ENCODE measurements at places on chromosomes 7 and 10. TPM values are rescaled to one million over a fixed set of nuclear protein-coding genes. Genes with fewer than 3 reads are reported as not detected.
A peak's percentile ranks its signal among the peaks of the same experiment; 100 is the strongest.

DNA sequence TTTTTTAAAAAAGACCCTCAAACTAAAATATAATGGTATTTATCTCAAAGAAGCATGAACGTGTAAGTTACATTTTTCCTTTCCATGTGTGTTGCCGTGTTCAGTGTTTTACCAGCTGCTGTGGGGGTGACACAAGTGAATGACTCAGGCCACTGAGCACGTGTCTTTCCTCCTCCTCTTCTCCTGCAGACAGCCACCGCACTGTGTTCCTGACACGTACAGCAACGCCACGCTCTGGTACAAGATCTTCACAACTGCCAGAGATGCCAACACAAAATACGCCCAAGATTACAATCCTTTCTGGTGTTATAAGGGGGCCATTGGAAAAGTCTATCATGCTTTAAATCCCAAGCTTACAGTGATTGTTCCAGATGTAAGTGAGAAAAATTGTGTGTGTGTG, 29.7 kb downstream of the TMEM248 start:
- no peak for ATAC-seq

DNA sequence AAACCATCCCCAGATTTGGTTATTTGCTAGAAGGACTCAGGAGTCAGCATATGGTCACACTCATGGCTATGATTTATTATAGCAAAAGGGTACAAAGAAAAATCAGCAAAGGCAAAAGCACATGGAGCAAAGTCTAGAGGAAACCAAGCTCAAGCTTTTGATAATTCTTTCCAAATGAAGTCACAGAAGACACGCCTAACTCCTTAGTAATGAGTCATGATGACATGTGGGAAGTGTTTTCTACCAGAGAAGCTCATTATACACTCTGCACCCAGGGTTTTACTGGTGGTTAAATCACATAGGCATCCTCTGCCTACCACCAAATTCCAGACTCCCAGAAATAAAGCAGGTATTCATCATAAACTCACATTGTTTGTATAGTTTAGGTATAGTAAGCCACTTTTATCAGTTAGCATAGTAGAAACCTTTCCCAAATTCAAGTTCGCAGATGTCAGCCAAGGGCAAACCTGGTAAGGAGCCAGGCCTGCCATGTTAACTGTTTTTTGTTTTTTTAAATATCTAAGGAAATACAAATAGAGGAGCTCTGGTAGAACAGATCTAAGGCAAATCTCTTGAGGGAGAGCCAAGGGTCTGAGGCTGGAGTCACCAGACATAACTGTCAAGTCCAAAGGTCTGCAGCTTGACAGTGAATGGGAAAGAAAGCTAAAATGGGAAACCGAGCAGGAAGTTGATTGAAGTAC, 15.4 kb upstream of the HIBADH start:
- ATAC-seq, result peak; percentile 78

- no peak for ATAC-seq
Measured at GRCh38 chr10:133158437-133158755, 1.6 kb upstream of the KNDC1 start.

DNA sequence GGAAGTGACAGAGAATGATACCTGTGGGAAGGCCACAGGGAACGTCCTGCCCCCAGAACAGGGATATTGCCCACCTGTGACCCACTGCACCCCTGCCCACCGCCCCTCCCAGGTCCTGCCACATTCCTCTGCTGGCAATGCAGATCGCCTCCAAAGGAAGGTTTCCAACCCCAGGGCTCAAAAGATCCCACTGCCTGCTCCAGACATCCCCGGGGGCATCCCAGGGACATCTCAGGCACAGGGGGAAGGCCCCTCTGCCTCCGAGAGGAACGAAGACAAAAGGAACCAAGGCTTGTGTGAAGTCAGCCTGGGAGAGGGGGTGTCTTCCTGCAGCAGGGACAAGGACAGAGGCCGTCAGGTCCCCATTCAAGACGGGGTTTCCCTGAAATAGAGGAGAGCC, 28.5 kb downstream of the NUDT1 start:
- no peak for ATAC-seq

- ATAC-seq, result no peak
Measured at GRCh38 chr7:58087536-58088190, 637.7 kb downstream of the ZNF716 start.

DNA sequence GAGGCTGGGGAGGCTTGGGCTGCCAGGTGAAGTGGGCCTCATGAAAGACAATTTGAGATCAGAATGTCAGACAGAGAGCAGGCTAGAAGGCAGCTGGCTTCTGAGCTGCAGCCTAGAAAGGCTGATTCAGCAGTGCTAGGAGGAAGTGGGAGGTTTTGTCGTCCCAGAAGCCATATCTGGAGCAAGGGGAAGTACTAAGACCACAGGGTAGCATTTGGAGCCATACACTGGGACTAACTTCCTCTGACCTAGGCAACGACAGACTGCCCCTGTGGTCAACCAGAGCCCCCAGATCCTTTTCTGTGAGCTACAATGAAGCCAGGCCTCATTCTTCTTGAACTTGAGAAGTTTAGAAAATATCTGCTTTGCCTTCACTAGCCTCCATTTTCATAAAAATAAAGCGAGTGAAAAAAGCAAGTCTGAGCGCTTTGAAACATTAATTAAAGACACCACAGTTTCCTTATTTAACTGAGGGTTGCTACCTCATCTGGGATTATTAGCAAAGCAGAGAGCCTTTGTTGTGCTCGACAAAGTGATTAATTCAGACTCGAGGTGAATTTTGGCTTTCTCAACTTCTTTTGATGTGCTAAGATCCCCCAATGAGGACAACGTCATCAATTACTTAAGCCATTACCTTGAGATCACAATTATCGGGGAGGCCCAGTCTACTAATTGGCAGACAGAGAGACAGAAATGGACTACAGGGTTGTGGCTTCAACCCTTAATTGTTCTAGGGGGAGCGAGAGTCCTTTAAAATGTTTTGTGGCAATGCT, 26.6 kb downstream of the TBXAS1 start:
- ATAC-seq, result peak; percentile 40

DNA sequence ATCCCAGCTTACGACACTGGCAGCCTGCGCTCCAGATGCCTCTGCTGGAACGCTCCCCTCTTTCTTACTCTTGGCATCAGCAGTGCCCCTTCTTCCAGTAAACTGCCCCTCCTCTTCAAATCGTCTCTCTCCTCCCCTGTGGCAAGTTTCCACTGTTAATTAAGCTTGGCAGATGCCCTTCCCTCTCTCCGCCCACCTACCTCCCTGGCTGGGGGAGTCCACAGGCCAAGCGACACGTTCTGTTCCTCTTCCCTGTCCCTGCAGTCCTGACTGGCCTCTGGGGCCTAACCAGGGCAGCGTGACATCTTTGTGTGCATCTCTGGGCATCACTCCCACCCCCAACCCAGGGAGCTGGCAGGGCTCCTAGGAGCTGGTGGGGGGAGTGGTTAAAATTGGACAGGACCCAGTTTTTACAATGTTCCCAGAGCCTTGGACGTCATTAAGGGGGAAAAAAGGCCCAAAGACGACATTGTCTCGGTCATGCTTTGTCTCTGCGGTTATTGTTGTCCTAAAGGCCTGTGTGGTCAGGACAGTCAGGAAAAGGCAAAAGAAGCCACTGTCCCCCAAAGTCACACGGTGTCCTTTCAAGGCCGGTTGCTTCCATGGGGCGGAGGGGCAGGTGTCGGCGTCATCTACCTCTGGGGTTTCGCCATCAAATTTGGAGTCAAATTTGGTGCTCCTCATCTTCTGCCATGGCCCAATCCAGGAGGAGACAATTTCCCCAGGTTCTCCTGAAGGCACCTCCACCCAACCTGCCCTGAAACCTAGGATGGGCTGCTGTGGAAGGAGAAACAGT, 54.2 kb downstream of the DLG5 start:
- peak; percentile 77 for ATAC-seq

DNA sequence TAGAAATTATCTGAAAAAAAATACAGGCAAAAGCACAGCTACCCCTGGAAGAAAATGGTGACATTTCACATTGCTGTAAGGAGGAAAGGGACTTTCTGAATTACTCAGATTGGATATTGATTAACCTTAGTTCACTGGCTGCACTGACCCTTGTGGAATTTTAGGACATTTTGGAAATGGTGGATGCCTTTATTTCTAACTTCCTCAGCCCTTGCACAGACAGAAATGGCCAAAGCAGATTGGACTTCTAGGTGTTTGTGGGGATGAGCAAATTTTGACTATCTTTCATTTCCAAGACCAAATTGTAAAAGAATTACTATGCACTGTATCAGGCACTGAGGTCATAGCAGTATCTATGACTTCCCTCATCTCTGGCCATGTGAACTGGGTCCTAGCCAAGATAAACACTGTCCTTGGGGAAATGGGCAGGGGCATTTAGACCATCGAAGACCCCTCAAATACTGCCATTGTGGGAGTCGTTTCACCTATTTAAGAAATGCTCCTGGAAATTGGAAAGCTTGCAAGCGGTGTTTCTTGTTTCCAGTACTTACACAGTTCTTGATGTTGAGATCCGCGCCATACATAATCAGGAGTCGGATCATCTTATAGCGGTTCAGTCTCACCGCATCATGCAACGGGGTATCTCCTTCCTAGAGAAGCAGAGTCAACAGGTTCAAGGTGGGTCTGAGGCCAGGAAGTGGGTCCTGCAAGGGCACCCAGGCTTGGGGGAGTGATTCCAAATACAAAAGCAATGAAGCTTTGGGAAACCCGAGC, 5.7 kb downstream of the ANKRD1 start:
- no peak for ATAC-seq

- no peak for ATAC-seq
Measured at GRCh38 chr10:30057894-30058556, 1.4 kb downstream of the JCAD start.

- no peak for ATAC-seq
Measured at GRCh38 chr10:100782461-100783244, 37.3 kb downstream of the PAX2 start.

The KLF14 gene
- not detected for total RNA-seq

The MMP21 gene
- total RNA-seq, result not detected

DNA sequence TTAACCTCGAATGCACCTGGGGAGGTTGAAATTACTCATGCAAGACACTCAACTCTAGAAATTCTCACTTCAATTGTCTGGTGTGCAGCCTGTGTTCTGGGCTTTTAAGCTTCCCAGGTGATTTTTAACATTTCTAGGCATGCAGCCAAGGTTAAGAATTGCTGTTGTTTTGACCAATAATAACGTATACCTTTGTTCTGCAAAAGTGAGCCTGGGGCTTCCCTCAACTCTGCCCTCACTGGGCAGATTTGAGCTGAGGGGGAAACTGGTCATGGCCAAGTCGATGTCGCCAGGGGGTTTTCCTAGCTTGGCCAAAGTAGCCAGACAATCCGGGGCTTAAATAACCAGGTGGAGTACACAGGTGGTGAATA, 568 bp downstream of the PRSS2 start:
- no peak for ATAC-seq

The OPN1SW gene
- total RNA-seq, result not detected

DNA sequence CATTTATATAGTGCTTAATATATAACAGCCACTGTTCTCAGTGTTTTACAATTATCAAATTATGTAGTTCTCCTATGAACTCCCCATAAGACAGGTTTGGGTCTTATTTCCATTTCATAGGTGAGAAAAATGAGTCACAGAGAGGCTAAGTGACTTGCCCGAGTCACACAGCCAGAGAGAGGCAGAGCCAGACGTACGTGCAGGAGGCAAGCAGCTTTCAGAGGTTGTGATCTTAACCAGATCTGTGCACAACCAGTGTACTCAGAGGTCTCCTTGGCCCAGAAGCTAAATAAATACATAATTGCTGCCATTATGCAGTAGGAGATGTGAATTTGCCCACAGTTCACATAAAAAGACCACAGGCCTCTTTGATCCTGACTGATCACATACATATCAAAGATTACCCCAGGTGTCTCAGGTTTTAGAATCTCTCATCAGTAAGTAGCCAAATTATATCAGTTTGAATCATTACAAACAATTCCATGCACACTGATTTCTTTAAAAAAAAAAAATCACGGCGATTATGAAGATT, 304.7 kb upstream of the AOAH start:
- no peak for ATAC-seq

The SEMA3A gene
- 24.6 TPM for total RNA-seq

GRCh38 chr10:133326745-133327650, 9.7 kb downstream of the CALY start:
- no peak for ATAC-seq

The CRTAC1 gene
- total RNA-seq, result 1.6 TPM

GRCh38 chr7:148727501-148728278, 29.0 kb downstream of the CUL1 start:
- no peak for ATAC-seq

DNA sequence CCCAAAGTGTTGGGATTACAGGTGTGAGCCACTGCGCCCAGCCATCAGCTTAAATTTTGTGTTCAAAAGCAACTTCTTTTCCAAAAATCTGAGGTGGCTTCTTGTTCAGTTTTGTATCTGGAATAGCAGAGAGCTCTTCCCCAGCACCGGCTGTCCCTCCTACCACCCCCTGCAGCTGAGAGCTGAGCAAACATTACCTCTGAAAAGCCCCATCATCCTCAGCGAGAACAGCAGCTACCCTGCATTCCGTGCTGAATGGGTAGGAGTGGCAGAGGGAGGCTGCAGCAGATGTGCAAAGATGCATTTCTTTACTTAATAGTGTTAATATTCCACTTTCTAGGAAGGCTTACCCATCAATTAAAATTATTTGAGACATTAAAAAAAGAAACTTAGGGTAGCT, 31.8 kb downstream of the CCM2 start:
- no peak for ATAC-seq

The NKX2-3 gene
- 0.54 TPM for total RNA-seq

DNA sequence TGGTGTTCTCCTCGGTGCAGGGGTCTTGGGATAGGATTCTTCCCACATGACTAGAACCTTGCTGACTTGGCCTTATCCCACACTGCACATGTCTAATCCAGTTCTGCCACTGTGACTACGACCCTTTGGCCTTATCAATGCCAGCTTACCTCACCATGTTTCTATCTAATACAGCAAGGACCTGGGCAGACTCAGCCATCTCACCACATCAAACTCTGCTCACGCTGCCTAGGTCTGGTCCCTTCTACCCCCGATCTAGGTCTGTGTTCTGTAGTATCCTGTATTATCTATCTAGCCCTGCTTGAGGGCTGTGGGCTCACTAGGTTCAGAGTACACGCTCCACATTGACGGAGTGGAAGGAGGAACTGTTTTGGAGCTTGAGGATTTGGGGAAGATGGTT, 282.4 kb downstream of the HPSE2 start:
- ATAC-seq, result no peak

GRCh38 chr7:48398191-48398590, 226.9 kb downstream of the ABCA13 start:
- ATAC-seq, result no peak

GRCh38 chr7:46616636-46617035, 695.6 kb upstream of the IGFBP3 start:
- no peak for ATAC-seq

DNA sequence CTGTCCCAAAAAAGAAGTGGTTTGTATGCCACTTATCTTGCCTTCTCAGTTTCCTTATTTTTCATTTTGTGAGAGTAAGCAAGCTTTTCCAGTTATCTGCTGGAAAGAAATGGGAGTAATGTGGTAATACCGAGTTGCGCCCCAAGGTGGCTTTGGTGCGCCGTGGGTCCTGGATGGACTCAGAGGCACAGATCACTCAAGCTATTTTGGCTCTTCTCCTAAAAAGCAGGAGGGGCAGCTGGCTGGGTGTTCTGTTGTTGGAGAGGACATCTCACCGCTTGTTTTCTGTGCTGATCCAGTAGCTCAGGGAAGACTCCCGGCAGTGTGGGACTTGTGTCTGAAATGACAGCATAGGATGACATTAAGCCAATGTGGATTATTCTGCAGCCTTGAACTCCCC, 16.4 kb downstream of the PRKRIP1 start:
- ATAC-seq, result peak; percentile 66

Data from gastroesophageal sphincter (tissue), 4 donors.